ENCODE measurements at places on chromosomes 3 and 15.

DNA sequence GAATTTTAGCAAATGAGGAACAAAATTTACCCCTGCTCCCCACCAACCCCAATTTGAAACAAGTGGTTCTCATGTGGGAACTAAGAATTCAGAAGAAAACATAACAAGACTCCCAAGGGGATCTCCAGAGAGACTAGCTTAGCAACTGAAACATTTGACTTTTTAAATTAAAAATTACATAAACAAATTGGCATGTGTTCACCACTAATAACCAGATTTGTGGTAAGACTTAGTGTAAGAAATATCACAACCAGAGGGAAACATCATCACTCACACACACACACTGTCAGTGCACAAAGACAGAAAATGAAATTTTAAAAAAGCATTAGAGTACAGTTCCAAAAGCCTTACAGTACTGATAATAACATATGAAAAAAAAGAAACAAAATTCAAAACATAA lies 348.8 kb downstream of the CGGBP1 start:
- no peak for DNase-seq

DNA sequence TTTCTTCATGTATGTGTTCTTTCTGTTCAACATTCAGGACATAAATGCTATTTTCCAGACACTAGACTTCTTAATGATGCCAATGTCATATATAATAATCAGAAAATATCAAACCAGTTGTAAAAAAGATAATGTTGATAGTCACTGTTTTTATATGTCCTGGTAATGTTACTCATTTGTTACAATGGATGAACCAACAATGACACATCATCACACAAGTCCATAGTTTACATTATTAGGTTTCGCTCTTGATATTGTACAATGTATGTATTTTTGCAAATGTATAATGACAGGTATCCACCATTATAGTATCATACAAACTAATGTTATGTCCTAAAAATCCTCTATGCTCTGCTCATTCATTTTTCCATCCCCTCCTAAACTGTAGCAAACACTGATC lies 243.8 kb upstream of the CDIN1 start:
- no peak for DNase-seq

DNA sequence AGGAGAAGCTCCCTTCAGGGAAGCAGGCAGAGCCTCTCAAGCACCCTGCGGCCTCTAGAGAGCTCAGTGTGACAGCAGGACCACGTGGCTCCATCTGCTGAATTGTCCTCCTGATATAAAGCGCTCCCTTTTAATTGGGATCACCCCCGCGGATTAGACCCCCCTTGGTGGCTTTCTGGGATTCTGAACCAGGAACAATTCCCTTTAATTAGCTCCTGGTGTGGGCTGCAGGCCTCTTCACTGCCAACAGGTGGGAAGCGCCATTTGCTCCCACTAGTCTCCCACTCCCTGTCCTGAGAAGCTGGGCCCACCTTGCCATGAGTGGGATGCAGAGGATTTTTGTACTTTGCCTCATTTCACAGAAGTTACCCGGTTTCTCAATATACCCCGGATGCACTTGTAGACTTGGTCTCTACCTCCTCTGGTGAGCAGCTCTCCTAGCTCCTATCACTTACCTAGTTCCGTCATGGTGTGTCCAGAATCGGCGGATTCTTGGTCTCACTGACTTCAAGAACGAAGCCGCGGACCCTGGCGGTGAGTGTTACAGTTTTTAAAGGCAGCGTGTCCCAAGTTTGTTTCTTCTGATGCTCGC lies 592 bp downstream of the PGPEP1L start:
- no peak for DNase-seq

GRCh38 chr3:123338620-123339061 lies 110.2 kb downstream of the ADCY5 start:
- no peak for DNase-seq

- no peak for DNase-seq
These were observed 6.4 kb downstream of the POC1A start for GRCh38 chr3:52147804-52148203.

DNA sequence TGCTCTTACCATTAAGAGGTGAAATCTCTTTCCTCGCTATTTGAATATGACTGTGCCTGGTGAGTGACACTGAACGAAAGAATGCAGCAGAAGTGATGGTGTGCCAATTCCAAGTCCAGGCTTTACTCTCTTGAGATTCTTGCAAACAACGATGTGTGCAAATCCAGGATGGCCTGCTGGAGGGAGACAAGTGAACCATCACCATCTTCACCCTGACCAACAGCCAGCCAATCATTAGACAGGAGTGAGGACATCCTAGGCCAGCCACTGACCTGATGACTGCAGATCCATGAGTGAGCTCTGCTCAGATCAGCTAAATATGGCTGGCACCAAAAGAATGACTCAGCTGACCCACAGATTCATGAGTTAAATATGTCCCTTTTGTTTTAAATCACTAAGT lies 878.0 kb downstream of the PDCD6IP start:
- no peak for DNase-seq

DNA sequence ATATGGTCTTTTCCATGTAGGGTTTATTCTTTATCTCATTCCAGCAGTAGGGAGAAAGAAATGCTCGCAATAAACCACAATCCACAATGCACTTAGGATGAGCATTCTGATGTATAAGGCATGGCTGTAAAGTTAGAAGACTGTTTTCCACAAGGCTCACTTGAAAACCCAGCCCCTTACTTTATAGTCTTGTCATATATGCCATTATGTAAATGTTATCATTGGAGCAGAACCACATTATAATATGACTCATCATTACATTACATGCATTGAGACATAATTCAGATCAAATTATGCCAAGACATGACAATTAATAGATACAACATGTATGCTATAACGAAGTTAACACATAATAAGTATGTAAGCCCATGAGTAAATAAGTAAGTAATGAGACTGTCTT lies 348.1 kb downstream of the LSAMP start:
- DNase-seq, result no peak

DNA sequence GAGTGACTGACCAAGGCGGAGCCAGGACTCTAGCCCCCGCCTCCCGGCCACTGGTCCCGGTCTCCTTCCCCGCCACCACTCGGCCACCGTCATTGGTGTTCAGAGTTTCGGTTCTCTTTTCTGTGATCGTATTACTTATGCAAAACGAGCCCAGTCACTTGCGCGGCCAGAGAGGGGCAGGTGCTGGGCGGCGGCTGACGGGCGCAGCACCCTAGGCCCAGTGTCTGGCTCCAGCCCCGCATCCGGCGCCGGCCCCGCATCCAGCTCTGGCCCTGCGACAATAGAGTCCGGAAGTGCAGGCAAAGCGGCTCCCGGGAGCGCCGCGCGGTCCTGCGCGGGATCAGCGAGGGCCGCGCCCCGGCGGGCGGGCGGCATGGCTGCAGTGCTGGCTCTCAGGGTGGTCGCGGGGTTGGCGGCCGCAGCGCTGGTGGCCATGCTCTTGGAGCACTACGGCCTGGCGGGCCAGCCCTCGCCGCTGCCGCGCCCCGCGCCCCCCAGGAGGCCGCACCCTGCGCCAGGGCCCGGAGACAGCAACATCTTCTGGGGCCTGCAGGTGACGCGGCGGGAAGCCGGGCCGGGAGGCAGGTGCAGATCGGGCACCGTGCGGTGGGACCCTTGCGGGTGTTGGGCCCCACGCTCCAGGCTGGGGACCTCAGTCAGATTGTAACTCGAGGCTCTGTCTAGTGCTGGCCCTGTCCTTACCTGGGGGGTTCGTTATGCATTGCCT lies at the start of gene TMEM62:
Gene TMEM62, plus strand, starts transcription at position 157 of the 727 bp plus-strand sequence. Its CDS starts 217 bp downstream, at position 374.
- peak; percentile 60 for DNase-seq

DNA sequence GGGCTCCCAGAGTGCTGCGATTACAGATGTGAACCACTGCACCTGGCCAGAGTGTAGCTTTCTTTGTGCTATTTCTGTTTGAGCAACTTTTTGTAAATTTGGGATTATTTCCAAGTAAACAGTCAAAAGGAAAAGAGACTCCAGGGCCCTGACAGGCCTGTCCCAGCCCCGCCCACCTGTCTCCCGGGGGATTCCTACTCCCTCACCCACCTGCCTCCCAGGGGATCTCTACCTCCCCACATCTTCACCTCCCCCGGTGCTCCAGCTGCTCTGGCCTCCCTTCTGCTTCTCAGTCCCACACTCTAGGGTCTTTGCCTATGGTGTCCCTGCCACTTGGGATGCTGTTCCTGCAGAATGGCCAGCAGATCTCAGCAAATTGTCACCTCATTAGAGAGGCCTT lies 7.0 kb downstream of the RHCG start:
- DNase-seq, result no peak

DNA sequence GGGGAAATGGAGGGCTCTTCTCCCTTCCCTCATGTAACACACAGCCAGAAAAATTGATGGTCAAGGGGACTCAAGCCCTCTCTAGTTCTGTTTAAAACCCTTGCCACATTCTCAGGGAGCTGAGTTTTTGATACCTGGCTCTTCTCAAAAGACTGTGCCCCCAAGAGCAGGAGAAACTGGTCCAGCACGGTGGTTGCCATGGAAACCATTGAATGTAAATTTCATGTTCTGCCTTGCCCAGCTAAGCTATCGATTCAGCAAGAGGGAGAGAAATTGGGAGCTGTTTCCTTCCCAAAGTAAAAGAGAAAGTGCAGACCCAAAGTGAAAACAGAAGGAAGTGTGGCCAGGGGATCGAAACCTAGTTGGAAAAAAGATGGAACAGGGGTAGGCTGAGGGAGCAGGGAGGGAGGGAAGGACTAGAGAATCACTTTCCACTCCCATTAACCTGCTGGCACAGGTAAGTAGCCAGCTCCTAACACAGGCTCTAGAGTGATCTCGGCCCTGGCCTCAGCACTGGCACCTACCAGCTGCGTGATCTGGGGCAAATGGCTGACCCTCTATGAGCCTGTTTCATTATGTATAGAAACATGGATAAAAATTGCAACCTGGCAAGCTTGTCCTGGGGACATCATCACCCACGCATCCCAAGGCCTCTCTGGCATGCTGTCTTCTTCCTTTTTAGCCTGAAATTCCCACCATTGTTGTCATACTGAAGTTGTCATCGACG lies 140.9 kb downstream of the TPRA1 start:
- DNase-seq, result no peak

- no peak for DNase-seq
These were observed 11.4 kb upstream of the HEG1 start for GRCh38 chr3:125067225-125067624.

DNA sequence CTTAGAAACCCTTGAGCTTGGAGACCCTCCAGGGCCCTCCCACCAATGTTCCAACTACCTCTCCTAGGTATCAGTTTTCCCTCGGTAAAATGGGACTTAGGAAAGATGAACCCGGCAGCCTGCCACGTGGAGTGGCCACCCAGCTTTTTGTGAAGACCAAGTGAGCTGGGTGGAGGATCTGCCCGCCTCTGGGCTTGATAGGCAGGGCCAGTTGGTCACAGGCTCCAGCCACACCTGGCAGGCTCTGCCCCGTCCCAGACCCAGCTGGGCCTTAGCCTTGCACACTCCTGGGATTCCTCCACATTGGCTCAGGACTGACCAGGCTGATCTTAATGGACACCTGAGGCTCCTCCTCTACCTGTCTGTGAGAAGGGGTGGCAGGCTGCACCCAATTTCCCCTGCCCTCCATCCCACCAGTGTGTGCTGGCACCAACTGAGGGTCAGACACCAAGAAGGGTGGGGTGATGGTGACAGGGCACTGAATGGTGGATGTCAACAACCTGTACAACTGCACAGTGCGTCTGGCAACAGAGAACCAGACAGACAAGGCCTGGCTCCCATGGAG lies 761 bp upstream of the GRIP2 start:
- no peak for DNase-seq

- DNase-seq, result no peak
These were observed 380.7 kb upstream of the GOLIM4 start for GRCh38 chr3:168476360-168476980.

- DNase-seq, result no peak
These were observed 126.6 kb downstream of the SRGAP3 start for GRCh38 chr3:9122732-9123364.

GRCh38 chr3:153628591-153628990 lies 466.6 kb downstream of the RAP2B start:
- DNase-seq, result no peak

DNA sequence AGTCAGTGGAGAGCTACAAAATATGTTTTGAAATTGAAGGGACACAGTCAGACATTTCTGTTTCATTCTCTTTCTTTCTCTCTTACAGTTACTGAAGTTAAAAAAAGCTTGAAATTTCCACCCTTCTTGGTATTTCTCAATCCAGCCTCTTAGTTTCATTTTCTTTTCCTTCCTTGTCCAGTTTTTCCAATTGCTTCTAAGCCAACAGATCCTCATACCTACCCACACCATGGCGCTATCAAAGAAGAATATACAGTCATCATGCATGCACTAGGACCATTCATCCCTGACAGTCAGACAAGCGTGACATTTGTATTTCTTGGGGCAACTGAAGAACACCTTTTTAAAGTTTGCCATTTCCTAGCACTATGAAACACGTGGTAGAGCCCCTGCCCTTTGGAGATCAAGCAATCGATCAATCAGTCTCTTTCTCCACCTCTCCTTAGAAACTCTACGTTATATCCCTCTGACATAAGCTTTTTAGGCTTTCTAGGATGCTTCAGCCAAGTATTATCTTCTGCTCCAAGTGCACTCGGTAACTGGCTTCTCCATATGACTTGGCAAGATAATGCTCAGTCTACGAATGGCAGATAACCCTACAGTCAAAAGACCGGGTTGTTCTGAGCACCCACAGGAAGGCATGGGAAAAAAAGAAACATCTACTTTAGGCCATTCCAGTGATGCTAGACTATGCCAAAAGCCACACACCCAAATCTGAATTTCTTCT lies 65.4 kb downstream of the FBN1 start:
- DNase-seq, result no peak

DNA sequence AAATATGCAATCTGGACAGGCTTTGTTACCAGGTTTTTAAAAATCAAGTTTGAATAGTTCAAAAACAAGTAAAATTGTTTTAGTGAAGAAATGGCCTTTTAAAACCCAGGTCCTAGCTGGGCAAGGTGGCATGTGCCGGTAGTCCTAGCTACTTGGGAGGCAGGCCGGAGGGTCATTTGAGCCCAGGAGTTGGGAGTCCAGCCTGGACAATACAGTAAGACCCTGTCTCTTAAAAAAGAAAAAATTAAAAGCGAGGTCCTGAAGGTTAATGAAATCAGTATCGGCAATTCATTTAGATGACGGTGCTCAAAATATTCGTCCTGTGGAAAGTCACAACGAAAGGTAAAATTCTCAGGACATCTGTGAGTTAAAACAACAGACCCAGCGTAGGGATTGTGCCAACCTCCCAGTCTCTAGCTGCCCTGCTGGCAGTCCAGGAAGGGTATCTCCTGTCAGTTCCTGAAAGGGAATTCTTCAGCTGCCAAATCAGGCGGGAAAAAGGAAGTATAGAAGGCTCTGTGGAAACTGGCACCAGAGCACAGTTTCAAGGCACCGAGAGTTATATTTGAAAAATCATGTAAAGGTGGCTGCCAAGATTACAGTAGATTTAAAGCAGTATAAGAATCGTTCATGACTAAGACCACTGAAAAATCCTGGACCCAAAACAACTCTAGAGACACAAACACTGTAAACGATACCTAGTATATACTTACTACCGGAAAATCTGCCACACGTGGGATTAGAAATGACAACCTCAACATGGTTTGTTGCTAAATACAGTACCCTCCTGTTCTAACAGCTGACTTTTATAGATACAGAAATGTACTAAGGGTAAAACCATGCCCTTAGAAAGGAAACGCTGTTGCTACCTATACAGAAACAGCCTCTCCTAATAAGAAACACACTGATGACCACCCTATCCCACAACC lies 1.2 kb upstream of the ABHD17C start:
- no peak for DNase-seq

- no peak for DNase-seq
These were observed 209.5 kb upstream of the SUCLG2 start for GRCh38 chr3:67863869-67864268.

GRCh38 chr15:72967397-72967796 lies 84.9 kb upstream of the NEO1 start:
- DNase-seq, result no peak

Data from activated T-helper 2 cell treated with anti-CD3 and anti-CD28 coated beads, Interferon-gamma antibody, Interleukin-2, Interleukin-4, amounts not matched to agents 10 μg/mL and 5 μg/mL and 100 μg/mL, durations not matched to agents 14 hours and 24 hours and 36 hours (primary cell).